ENCODE measurements at places on chromosomes 1 and 21. TPM values are rescaled to one million over a fixed set of nuclear protein-coding genes. Genes with fewer than 3 reads are reported as not detected.

The AMY1C gene
- not detected for total RNA-seq

The SPRR5 gene
- not detected for total RNA-seq

The NCSTN gene
- total RNA-seq: 111 TPM

The SYT11 gene
- total RNA-seq: 44.4 TPM

The PDZK1IP1 gene
- not detected for total RNA-seq

The PKLR gene
- under 0.01 TPM for total RNA-seq

The LCE1D gene
- not detected for total RNA-seq

The LIN9 gene
- total RNA-seq: 0.85 TPM

The ARHGAP30 gene
- total RNA-seq: not detected

The CR1L gene
- not detected for total RNA-seq

The LCE2C gene
- not detected for total RNA-seq

The BTF3L4 gene
- total RNA-seq: 56.2 TPM

The RNU1-4 gene
- under 0.01 TPM for total RNA-seq

The OR2L3 gene
- 0.16 TPM for total RNA-seq

The RAP1GAP gene
- 0.16 TPM for total RNA-seq

The DMBX1 gene
- total RNA-seq: not detected

The CACNA1E gene
- not detected for total RNA-seq

The NTNG1 gene
- total RNA-seq: 13.7 TPM

The RPS8 gene
- total RNA-seq: 847 TPM

The MAEL gene
- not detected for total RNA-seq

The KIF14 gene
- total RNA-seq: 1.7 TPM

The SPATA21 gene
- not detected for total RNA-seq

The C1orf141 gene
- not detected for total RNA-seq

The NEGR1 gene
- 22.2 TPM for total RNA-seq

The TP73 gene
- not detected for total RNA-seq

The LCE1E gene
- total RNA-seq: not detected

The CCDC27 gene
- total RNA-seq: not detected

The EFNA1 gene
- total RNA-seq: not detected

The S100A14 gene
- 0.36 TPM for total RNA-seq

The KRTAP11-1 gene
- total RNA-seq: not detected

The CELA2A gene
- total RNA-seq: not detected

The RNU5D-1 gene
- not detected for total RNA-seq

The AMY2B gene
- total RNA-seq: 10.3 TPM

The DIO1 gene
- not detected for total RNA-seq

The GNG4 gene
- total RNA-seq: under 0.01 TPM

The HRNR gene
- total RNA-seq: not detected

The FMO2 gene
- total RNA-seq: 6.2 TPM

The EVI5 gene
- total RNA-seq: 43.5 TPM

The TMIGD3 gene
- total RNA-seq: not detected

The OR2L5 gene
- total RNA-seq: 0.32 TPM

The ESRRG gene
- under 0.01 TPM for total RNA-seq

The MCOLN2 gene
- not detected for total RNA-seq

The TNNT2 gene
- not detected for total RNA-seq

The SYT6 gene
- not detected for total RNA-seq

The ZSCAN20 gene
- 11.3 TPM for total RNA-seq

The NPHS2 gene
- total RNA-seq: not detected

The PCSK9 gene
- total RNA-seq: 14.8 TPM

The CRP gene
- not detected for total RNA-seq

The OR2L8 gene
- total RNA-seq: 0.97 TPM

The TNFRSF4 gene
- total RNA-seq: 0.24 TPM

The MSH4 gene
- total RNA-seq: 0.12 TPM

The RAB42 gene
- 14.6 TPM for total RNA-seq

The A3GALT2 gene
- total RNA-seq: not detected
